Activated T-helper 1 cell treated with anti-CD3 and anti-CD28 coated beads, Interleukin-12 subunit alpha, Interleukin-12 subunit beta, Interleukin-2, Interleukin-4 antibody, amounts not matched to agents 30 ng/mL and 10 ng/mL and 1 ng/mL, durations not matched to agents 14 hours and 24 hours and 36 hours (primary cell): ENCODE measurements at places on chromosomes 6 and 20. TPM values are rescaled to one million over a fixed set of nuclear protein-coding genes. Genes with fewer than 3 reads are reported as not detected.

- no peak for DNase-seq
Observed at GRCh38 chr6:123802351-123802696, 1.3 kb upstream of the NKAIN2 start.

DNA sequence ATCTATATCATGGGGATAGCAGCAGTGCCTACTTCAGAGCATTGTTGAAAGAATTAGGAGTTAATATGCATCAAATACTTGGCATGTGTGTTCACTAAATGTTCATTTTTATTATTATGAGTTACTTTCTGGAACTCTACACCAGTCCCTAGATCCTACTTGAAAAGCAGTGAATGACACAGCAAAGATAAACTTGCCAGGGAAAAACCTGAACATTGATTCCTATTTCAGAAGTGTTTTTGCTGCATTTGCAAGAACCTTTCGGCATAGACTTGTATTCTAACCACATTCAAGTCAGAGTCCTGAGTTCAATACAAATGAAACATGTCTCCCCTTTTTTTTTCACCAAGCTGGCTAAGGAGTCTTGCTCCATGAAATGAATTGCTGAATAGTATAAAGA lies 187.4 kb upstream of the TAB2 start:
- DNase-seq = no peak

DNA sequence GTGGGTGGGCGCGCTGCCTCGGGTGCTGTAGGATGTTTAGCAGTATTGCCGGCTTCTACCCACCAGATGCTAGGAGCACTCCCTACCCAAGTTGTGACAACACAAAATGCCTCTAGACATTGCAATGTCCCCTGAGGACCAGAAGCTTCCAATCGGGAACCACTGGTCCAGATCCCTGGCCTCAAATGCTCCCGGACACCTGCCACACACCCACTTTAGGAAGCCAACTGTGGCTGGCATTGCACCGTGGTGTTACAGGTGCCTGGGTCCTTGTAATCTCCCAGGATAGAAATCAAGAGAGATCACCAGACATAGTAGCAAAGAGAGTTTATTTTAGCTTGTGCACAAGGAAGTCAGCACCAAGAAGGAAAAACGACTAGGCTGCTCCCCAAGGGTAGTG lies 14.9 kb upstream of the RNASET2 start:
- no peak for DNase-seq

DNA sequence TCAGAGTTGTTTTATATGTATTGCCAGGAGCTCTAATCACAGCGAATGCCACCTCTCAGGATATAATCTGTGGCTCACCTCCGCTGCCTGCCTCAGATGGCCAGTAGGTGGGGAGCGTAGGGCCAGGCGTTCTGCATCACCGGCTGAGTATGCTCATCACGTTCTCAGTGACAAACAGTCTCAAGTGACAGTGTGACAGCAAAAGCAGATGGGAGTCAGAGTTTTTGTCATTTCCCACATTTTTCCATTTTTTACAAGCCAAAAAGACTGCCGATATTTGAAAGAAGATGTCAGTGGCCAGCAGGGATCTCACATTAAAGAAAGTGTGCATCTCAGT lies 208.7 kb downstream of the ALDH8A1 start:
- no peak for DNase-seq

- DNase-seq = no peak
Observed at GRCh38 chr6:44569131-44569530, 181.6 kb downstream of the CDC5L start.

GRCh38 chr20:50837532-50838321 lies 42.9 kb downstream of the BCAS4 start:
- DNase-seq = no peak

- DNase-seq = no peak
Observed at GRCh38 chr6:125477156-125477555, 175.4 kb upstream of the HDDC2 start.

- DNase-seq = no peak
Observed at GRCh38 chr6:6661191-6661590, 72.7 kb downstream of the LY86 start.

GRCh38 chr20:31555203-31555775 lies 41.0 kb downstream of the HM13 start:
- no peak for DNase-seq

GRCh38 chr6:36727505-36728021 lies 29.9 kb downstream of the RAB44 start:
- peak; percentile 8 for DNase-seq

GRCh38 chr6:149046822-149047246 lies 270.7 kb upstream of the TAB2 start:
- no peak for DNase-seq

- no peak for DNase-seq
Observed at GRCh38 chr6:44859901-44860410, 468.2 kb upstream of the RUNX2 start.

DNA sequence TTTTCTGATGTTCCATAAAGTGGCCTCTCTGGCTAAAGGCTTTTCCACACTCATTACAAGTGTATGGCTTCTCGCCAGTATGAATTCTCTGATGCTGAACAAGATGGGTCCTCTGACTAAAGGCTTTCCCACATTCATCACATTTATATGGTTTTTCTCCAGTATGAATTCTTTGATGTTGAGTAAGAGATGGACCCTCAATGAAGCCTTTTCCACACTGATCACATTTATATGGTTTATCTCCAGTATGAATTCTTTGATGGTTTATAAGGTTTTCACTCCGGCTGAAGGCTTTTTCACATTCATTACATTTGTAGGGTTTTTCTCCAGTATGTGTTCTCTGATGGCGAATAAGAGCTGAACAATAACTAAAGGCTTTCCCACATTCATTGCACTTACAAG lies 20.4 kb downstream of the ZNF184 start:
- DNase-seq = no peak

DNA sequence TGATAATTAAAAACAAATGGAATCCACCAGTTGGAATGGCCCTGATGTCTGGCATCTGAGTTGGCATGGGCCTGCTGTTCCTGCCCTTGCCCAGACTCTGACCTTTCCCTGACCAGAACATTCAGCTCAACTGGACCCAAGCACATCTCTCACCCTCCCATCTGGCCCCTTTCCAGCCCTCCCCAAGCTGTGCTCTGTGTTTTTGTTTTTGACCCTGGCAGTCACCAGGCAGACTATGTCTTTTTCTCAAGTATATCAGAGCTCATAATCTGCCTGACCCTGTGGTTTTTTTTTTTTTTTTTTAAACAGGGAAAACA lies 117.6 kb downstream of the TRDN start:
- DNase-seq = no peak

DNA sequence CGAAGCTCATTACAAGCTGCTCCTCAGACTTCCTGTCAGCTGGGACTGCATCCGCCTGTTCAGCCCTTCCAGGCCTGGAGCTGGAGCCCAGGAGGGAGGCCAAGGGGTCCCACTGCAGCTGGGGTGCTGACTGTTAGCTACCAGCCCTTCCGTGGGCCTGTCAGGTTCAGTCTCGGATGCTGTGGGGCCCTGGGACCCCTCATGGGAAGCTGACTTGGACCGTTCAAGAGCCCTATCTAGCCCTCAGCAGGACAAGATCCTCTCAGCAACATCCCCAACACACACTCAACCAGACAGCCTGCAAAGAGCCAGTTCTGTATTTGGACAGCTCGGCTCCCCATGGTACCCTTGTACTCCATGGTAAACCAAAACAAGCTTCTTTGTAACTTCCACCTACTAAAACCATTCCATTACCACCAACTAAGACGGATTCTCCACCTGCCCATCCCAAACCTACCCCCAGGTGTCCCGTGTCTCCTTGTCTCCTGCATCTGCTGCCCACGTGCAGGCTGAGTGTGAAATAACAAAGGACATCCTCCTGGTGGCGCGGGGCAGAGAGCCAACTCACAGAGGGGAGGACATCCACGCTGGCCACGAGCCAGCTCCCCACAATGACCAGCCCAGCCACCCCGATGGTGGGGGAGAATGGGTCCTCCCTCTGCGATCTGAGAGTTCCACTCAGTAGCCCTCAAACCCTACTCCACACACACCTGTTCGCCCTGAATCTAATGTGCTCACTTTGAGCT lies 111.2 kb downstream of the TAF4 start:
- DNase-seq = no peak

- no peak for DNase-seq
Observed at GRCh38 chr20:32164984-32165735, 42.4 kb downstream of the PLAGL2 start.

DNA sequence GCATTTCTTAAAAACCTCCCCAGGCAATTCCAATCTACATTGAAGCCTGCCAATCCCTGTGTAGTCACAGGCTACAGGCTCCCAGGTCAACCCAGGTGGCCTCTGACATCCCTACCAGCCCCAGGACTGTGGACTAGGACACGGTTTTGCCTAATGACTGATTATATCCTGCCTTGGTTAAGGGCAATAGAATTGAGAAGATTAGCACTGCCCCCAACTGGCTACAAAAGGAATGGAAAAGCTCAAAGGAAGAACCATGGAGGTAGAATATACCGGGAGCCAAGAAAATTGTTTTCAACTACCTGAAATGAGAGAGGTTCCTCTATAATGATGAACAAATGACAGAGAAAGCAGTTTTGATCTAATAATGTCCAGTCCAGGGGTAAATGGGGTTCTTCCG lies 421.1 kb upstream of the AGPAT4 start:
- no peak for DNase-seq

GRCh38 chr6:148422085-148422484 lies 79.4 kb downstream of the SASH1 start:
- no peak for DNase-seq

Gene UNC5CL
- total RNA-seq = 0.93 and 0.99 TPM in 2 replicates

Gene TREML1
- total RNA-seq = not detected in 2 replicates

Gene OLIG3
- total RNA-seq = not detected in 2 replicates

Gene TNF
- 427 and 430 TPM in 2 replicates for total RNA-seq
